NCI-H774 (cell line): ENCODE measurements at places on chromosomes 13 and 19.

DNA sequence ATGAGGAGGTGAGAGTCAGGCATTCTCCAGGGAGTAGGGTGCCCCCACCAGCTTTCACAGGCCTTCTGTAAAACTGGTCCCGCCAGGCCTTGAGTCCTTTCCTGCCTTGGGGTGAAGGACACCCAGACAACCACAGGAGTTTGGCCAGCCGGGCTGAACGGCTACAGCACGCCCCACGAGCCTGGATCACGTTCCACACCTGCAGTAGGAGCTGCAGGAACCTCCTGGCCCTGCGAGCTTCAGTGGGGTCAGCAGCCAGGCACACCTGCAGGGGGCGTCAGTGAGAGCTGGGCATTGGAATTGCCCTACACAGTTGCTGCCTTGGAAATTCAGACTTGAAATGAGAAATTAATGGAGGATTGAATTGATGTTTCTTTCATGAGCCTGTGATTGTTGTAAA lies 45.7 kb downstream of the COL4A2 start:
- no peak for DNase-seq

DNA sequence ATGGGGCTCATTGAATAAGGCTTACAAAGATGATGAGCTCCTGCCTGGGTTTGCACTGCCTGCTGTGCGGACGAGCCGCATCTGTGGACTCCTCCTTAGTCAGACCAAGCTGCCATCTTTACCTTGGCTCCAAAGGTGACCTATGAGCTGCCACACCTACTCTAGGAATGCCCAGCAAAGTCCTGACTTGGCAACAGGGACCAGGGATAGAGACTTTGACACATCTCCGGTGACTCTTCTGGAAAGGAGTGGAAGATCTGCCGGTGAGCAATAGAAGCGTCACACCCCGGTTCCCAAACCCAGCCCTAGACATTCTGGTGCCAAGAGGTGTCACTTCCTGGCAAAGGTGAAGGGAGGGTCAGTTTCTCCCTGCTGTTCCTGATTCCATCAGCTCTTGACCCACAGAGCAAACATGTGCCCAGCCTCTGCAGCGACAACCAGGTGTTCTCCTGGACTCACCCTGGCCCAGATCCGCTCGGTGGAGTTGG lies 50.2 kb upstream of the GTF3A start:
- DNase-seq: peak; percentile 1

GRCh38 chr13:36858290-36858689 lies 39.3 kb downstream of the RFXAP start:
- peak; percentile 23 for DNase-seq

DNA sequence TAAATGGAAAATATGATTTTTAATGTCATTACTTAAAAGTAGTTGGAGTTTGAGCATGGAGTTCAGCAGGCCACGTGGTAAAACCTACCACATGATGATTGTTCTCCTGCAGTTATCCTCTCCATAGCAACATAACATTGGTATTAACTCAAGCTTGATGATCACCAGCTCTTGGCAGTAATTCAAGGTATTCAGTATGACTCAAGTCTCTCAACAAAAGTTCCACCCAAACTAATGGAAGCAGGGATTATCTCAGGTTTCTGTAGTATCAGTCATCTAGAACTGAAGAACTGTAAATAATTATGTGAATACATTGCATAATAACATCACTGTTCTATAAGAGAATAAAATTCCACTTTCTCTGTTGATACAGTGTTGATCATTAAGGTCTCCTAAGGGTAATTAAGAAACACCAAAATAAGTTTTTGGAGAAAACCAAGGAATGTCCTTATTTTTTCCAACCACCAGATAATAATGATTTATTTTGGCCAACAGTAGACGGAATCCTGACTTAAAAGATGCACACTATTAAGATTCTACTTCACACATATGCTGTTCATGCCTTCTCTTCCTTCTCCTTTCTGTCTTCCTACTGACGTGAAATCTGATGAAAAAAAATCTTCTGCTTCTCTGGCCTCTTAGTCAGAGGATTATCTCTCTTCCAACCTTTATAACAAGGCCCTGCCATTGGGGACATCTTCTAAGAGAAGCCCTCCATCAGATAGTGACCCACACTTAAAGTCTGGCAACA lies 1092.3 kb downstream of the EFNB2 start:
- no peak for DNase-seq

DNA sequence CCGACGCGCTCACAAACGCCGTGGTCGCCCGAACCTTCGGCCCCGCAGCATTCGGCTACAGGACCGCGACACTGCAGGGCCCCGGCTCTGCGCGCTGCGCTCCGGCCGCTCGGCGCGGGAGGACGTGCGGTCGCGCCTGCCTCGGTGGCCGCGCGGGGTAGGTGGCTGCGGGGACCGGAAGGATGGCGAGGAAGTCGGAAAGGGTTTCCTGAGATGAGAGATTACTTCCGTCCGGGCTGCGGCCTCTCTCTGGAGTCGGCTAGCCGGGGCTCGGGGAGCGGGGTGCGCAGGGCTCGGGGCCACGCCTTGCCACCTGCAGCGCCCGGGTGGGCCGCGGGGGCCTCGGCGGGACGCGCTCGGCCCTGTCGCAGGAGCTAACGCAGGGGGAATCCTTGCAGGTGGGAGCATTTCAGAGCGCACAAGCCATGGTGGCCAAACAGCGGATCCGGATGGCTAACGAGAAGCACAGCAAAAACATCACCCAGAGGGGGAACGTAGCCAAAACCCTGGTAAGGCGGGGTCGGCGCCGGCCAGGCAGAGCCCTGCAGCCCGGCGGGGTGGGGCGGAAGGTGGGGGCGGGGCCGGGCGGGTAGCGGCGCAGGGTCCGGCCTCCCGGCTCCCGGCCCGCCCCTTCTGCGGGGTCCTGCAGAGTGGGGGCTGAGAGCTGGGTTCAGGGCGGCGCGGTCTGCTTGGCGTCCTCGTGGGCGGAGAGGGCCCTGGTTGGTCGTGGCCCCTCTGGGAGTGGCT lies at the start of gene SERP2:
TSS of gene SERP2 (plus strand) at position 224 of the 747 bp plus-strand sequence. CDS start at position 426, 202 bp downstream.
- DNase-seq: no peak

- peak; percentile 43 for DNase-seq
These were observed 13.2 kb upstream of the CREB3L3 start for GRCh38 chr19:4140237-4140711.

- no peak for DNase-seq
These were observed 194.2 kb downstream of the POU4F1 start for GRCh38 chr13:78409172-78409571.

DNA sequence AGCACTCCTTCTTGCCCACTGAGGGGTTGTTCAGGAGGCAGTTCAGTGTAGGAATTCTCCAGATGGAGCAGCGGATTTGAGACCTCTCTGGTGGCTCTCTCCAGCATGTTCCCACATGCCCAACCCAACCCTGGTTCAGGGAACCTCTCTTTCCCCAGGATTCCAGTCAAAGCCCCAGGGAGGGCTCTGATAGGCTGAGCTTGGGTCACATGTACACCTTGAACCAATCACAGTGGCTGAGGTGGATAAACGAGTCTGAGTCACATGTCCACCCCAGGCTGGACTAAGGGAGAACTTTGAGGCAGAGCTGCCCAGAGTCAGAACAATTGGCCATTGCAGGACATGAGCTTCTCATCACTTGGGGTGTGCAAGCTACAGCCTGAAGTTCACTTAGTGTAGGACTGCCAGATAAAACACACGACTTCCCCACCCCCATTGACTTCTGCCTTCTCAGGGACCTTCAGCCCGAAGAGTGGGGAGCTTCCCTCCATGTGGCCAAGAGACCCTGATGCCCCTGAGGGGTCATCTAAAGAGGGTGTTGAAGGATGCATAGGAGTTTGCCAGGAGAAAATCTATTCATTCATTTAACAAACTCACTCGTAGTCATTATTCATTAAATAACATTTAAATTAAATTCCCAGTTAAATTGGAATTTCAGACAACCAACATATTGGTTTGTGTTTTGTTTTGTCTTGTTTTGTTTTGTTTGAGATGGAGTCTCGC lies 4.0 kb upstream of the MAST3 start:
- DNase-seq: no peak
